Caki2 (cell line): ENCODE measurements at places on chromosomes 7 and 10. TPM values are rescaled to one million over a fixed set of nuclear protein-coding genes. Genes with fewer than 3 reads are reported as not detected.

- DNase-seq, result no peak
These were observed 31.8 kb upstream of the HTR5A start for GRCh38 chr7:155038335-155038734.

- no peak for DNase-seq
These were observed 53.2 kb upstream of the CAV2 start for GRCh38 chr7:116446212-116446855.

- DNase-seq, result no peak
These were observed 18.2 kb downstream of the COL13A1 start for GRCh38 chr10:69819716-69820506.

GRCh38 chr10:29372920-29373319, 84.0 kb downstream of the LYZL1 start:
- no peak for DNase-seq

Gene TUBB8
- total RNA-seq, result not detected in 2 replicates

Gene PNLIPRP3
- not detected in 2 replicates for total RNA-seq
